ENCODE measurements at places on chromosomes 12 and 14.

DNA sequence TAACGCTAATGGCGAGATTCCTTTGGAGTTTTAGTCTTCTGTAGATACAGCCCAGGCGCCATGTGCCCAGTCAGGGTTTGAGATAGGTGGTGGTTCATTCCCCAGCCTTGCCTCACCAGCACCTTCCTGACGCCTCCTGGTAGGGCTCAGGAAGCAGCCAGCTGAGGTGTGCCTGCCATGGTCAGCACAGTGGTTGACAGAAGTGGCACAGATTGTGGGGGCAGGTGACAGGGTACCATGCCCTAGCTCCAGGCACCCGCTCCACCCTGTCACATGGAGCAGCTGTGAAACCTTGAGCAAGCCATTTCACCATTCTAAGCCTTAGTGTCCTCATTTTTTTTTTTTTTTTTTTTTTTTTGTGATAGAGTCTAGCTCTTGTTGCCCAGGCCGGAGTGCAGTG is 45.6 kb downstream of the EVL start:
- DNase-seq = no peak

DNA sequence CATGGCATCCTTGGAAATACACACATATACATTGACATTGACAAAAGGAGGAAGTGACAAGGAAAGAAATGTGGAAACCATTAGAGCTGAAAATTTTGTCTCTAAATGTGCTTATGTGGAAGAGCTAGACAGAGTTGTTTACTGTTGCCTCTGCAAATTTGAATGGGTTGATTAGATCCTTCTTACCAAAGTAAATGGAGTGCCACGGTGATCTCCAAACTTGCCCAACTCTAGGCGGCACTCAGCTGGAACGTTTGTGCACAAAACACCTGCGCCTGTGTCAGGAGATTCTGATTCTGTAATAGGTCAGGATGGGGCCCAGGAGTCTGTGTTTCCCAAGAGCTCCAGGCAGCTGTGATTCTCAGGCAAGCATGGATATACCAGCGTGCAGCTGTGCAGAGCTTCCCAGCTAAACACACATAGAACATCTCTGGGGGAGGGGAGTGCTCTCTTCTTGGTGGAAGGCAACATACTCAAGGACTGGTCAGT is 77.8 kb upstream of the BDKRB2 start:
- no peak for DNase-seq

GRCh38 chr12:129928643-129929042 is 24.8 kb upstream of the TMEM132D start:
- DNase-seq = no peak

- no peak for DNase-seq
These were observed 2.7 kb downstream of the CIROP start for GRCh38 chr14:23101986-23102625.

- no peak for DNase-seq
These were observed 15.7 kb downstream of the FOXG1 start for GRCh38 chr14:28782301-28782700.

DNA sequence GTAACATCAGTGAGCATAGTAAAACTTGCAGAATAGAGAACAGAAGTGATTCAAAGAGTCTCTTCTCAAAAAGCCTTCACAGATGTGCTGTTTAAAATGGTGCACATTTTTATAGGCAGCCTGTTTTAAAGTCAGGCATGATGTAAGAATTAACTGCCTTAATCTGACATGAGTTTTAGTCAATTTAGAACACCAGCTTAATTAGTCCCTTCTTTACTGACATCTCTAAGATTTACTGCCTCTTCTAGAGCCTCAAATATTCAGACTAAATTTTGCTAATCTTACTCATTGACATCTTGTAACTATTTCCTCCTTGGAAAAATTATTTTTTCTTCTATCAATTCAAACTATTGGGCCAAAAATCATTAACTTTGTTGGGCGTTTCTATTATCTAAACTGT is 782.5 kb downstream of the C12orf50 start:
- no peak for DNase-seq

DNA sequence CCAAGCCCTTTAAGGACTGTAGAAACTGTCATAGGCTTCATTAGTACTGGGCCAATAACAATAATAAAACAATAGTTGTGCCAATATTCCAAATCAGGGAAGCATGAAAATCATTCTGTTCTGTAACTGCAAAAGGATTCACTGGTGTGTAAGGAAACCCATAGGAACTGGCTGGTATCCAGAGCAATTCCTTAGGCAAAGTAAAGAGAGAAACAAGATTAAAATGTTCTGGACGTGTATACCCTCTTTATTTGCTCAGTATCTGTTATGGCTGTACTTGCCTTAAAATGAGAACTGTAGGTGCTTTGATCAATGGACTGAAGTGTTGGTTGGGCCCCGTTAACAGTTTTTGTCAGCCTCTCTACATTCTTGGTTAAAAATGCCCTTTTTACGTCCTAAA is 72.4 kb upstream of the STAC3 start:
- no peak for DNase-seq

DNA sequence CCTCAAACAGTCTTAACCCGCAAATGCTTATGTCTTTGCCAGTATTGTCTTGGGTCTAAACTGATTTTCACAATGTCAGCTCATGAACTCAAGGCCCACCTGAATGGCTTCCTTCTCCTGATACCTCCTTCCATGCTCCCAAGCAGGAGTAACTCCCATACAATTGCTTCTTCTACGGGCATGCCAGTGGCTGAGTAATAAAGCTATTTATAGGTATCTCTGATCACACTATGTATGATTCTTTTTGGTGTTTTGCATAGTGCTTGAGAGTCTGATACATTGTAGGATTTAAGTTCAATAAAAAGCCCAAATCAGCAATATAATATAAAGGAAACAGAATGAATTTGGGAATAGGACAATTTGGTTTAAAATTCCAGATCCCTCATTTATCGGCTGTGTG is 235.0 kb upstream of the DCN start:
- no peak for DNase-seq

DNA sequence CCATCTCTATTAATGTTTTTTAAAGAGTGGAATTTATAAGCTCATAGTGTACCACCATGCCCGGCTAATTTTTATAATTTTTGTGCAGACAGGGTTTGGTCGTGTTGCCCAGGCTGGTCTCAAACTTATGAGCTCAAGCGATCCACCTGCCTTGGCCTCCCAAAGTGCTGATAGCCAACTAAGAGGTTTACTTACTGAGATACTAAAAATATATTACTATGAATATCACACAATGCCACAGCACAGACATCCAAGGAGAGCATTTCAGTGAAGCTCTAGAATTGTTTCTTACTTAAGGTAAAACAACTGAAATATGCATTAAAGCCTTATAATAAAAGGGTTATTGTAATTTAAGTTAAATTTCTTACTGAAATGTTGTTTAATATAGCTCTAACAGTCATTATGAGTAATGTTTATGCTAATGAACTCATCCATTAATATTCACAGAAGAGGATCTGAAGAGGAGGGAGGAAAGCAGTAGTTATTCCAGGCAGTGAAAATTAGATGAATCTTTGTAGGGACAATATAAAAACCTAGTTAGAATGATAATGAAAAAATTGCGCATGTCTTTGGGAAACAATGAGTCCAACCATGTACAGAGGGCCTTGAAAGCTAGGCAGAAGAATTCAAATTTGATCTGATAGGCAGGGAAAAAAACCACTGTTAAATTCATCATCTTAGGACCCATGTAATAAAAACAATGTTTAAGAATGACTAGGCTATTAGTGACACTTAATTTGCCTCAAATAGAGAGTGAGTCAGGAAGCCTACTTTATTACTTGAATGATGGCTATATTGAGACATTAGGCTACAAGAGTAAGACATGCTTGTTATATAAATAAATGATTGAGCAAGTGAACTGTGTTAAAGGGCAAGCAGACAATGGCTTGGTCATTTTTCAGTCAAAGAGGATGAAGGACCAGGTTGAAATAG is 99.2 kb downstream of the SLC41A2 start:
- DNase-seq = no peak

- DNase-seq = no peak
These were observed 79.2 kb upstream of the CD163 start for GRCh38 chr12:7582796-7583195.

- no peak for DNase-seq
These were observed 58.5 kb downstream of the GPR135 start for GRCh38 chr14:59406454-59407245.

DNA sequence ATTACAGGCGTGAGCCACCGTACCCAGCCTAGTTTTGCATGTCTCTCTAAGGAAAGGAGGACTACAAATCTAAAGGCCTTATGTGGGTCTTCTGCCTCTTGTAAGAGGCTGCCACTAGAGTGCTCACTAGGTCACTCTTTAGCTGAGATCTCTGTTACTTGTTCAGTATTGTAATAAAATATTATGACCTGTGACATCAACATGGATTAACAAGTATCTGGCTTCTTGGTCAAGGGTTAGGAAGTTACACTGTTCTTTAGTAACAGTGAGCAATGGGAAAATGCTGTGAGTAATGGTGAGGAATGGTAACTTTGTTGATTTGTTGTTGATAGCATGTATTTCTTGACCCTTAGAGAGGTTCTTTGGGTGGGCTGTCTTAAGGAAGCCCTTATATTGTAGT is 50.5 kb downstream of the ERC1 start:
- no peak for DNase-seq

DNA sequence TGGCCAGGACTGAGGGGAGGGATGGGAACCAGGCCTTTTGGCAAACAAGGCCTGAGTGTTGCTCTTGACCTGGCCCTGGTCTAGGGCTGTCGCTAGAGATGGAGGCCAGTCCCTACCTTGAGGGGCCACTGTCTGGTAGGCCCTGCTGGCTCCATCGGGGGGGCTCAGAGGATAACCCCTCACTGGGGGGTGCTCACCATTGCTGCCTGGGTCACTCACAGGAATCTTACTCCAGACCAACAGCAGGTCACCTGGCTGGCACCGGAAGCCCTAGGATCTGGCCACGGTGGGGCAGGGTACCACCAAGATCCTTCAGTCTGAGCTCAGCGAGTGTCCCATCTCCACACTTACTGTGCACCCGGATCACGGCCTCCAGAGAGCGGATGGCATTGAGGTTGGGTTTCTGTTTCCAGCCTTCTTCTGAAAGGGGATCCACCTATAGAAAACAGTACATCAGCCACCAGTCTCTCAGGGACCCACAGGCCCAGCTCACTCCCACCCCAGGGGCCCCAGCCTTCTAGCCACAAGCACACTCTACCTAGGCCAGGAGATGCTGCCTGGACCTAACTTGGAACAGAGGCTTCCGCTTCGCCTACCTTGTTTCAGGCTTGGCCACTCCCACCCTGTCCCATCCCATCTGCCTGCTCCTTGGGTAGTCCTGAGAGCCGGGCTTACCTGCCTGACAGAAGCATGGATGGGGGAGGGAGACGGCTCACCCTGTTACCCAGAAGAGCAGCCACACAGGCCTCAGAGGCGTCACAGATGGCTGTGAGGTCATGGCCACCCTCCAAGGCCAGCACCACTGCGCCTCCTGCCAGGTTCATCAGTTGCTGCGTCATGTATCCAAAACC is 12.2 kb downstream of the SLC48A1 start:
- no peak for DNase-seq

DNA sequence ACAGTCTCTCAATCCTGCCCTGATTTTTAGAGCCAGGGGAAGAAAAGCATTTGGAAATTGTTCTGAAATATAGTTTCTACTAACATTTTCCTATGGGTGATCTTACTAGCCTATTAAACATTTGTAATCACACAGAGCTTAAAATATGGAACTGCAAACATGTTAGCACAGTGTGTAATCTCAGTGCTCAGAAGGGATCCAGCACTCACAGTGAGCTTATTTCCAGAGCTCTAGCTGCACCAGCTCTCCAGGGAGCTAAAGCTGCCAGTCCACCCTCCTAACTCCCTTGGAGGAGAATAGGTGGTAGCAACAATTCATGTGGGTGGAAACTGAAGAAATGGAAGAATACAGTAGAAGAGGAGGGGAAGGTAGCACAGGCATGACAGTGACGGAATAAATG is 64.9 kb upstream of the SYT1 start:
- DNase-seq = no peak

DNA sequence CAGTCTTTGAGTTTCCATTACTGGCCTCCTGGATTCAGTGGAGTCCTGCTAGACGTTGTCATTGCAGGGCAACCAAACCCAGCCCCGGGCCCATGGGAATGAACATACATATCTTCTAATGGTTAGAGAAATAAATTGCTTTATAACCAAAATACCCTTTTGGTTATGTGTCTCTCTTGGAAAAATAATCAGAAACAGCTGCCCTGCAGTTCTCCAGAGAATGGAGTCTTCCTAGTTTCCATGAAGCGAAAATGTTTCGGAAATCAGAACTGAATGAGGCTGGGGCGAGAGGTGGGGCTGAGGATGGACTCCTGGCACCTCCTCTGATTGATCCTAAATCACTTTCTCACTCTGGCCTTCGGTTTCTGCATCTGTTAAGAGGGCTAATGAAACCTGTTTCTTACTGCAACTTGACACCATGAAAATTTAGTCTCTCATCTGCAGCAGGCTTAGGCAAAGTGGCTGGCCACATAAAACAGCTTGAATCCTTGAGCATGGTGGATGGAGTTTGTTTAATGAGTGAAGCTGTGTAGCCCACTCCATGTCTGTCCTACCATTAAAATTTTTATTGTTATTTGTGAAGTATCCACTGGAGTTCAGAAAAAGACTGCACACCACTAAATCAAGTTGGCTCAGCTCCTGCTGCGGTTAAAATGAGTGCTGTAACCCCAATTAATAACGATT is 198.9 kb downstream of the CACNA1C start:
- DNase-seq = no peak

DNA sequence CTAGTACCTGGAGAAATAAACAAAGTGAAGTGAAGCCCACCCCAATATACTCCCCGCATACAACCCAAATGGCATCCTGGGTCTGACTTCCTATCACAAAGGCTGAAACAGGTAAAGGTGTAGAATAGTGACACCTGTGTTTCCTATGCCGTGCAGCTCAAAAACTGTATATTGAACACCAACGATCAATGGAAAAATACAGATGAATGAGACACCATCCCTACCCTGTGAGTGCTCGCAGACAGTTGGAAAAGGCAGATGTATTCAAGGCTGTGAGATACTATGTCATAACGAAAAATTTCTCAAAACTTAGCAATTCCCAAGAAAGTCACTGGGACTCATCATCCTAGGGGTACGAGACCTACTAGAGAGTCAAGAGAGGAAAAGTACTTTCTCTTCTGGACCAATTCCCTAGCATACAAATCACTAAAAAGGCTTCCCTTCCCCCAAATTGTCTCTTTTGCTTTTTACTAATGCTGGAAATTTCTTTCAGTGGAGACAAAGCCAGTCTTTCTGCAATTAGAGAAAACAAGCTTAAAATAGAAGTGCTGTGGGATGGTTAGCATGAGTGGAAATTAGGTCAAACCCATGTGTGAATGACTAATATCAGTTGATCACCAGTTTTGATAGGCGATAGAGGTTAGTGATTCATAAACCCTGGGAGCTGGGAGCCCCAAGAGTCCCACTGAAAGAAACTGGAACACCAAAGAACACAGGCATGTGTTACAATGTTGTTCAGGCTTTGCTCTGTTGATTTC is 249.7 kb downstream of the SPTSSA start:
- no peak for DNase-seq

- DNase-seq = no peak
These were observed 253.7 kb downstream of the MSRB3 start for GRCh38 chr12:65532162-65532561.

GRCh38 chr12:52182898-52183543 is 8.8 kb downstream of the KRT80 start:
- no peak for DNase-seq

GRCh38 chr14:23557521-23557920 is 1.4 kb downstream of the THTPA start:
- no peak for DNase-seq

GRCh38 chr12:66199831-66200509 is 11.0 kb downstream of the IRAK3 start:
- no peak for DNase-seq
